ENCODE measurements at places on chromosomes 5 and 9.

DNA sequence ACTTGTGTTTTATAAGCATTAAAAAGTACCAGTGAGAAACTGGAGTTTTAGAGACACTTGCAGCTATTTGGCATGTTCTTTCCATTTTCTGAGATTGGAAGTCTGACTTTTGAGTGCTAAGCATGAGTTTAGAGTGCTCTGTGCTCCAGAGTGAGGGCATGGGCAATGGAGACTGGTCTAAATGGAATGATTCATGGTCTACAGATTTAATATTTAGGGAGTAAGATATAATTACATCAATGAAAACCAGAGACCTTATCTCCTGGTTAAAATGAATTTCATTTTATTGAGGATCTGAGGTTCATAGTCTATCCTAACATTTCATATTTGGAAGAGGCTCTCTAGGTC is 135.9 kb upstream of the RPS23 start:
- DNase-seq: no peak

DNA sequence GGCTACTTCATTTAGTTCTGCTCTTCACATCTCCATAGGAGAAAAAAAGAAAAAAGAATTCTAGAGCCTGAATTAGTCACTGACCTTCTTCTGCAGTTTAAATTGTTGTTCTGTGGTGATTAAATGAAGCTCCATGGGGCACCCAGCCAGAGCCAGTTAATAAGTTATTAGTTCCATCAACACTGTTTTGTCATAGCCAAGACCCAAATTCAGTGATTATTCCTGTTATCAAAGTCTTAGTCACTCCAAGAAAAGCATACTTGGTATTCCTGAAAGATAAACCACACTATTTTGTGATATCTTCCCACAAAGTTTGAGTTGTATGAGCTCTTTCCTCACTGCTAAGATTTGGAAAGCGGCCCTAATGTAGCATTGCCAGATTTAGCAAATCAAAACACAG is 134.8 kb upstream of the RGMB start:
- no peak for DNase-seq

- DNase-seq: no peak
Measured at GRCh38 chr5:96692441-96692840, 30.3 kb downstream of the CAST start.

DNA sequence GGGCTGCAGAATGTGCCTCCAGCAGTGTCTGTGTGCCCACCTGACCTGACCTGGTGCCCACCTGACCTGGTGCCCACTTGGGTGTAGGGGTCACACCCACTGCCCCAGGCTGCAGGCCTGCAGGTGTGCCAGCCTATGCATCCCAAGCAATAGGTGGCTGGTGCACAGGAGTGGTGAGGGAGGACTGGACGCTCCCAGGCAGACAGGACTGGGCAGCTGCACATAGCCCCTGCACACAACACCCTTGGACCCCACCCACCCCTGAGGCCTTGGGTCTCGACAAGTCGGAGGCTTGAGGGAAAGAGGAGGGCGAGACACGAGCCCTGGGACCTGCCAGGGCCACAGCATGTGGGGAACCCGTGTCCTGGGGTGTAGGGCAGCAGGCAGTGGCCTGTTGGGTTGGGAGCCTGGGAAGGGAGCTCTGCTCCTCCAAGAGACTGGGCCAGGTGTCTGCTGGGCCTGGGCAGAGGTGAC is 10.8 kb upstream of the NRARP start:
- no peak for DNase-seq

DNA sequence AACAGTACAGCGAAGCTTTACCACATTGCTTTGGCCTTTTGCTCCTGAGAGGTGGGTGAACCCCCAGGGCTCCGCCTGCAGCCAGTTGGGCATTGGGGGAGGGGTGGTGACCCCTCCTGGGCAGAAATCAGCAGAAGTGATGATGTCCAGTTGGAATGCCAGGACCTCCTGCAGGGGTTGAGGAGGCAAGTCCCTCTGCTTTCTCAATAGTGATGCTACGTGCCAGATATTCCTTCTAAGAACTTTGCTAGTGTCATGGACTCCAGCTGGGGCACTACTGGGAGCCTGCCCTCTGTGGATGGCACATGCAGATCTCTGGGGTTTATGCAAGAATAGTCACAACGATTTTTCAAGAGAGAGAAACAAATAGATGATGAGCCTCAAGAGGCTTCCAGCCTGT is 95.6 kb downstream of the NDFIP1 start:
- no peak for DNase-seq

DNA sequence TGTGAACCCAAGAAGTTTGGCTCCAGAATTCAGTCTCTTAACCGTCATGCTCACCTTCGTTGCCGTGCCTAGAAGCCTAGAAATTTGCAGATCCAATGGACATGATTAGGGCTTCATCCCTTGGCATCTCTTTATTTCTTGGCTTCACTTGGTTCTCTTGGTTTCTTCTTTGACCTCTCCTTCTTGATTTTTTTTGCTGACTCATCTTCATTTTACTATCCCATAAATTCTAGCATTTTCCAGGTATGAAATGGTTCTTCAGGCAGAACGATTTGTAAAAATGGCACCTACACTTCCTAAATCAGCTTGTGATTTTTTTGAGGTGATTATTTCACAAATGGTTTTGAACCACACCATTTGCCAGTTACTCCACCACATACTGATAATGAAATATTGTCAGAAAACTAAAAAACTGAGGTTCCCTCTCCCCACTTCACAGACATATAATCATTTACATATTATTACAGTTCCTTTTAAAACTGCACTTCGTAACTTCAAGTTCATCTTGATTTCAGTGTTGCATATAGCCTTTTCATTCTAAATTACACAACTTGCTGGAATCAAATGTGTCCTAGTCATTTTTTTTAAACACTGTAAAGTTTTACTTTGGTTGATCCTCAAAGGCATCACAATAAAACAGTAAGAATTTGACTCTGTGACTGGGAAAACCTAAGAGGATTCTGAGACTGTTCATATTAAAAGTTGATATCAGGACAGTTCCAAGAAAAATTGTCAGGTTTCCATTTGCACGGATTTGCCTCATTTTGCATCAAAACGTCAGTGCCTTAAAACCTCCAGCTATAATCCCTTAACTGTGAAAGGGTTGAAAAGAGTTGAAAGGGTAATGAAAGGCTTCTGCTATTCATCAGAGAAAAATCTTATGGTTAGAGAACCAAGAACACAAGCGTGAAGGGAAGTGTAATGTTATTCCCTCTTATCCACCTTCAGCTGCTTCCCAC is 8.9 kb upstream of the NREP start:
- no peak for DNase-seq

DNA sequence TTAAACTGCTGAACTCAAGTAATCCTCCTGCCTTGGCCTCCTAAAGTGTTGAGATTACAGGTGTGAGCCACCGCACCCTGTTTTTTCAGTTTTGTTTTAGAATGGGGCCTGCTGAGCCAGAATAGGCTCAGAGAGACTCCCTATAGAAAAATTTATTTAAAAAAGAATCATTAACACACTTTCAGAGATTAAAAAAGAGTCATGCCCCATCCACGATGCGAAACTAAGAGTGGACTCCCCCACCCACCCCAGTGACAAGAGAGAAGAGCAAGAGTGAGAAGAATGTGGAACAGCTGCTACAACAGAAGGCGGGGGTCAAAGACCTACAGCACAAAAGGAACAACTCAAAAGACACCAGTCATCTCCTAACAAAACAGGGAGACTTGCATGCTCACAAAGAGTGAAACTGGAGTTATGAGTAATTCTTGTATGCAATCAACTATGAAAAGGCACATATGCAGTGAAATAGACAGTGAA is 47.2 kb downstream of the GLDC start:
- no peak for DNase-seq

- no peak for DNase-seq
Measured at GRCh38 chr9:72313507-72313906, 51.5 kb downstream of the ZFAND5 start.

- DNase-seq: no peak
Measured at GRCh38 chr5:104247260-104247659, 684.7 kb upstream of the NUDT12 start.

- DNase-seq: no peak
Measured at GRCh38 chr9:94650949-94651348, 11.6 kb upstream of the FBP1 start.

DNA sequence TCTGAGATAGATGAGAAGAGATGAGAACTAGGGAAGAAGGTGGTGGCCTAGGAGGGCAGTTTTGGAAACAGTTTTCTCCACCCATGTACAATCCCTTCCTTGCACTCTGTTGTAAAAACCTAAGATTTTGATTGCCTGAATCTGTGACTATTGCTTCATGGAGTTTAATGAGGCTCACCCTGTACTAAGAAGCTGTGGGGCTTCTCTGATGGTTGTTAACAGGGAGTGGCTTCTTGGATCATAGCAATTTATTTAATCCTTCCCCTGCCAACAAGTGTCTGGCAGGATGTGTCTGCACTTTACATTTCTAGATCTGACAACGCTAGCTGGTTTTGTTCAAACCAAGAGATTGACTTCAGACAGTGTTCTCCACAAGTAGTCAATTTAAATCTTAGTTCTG is 74.7 kb upstream of the C5orf46 start:
- no peak for DNase-seq

DNA sequence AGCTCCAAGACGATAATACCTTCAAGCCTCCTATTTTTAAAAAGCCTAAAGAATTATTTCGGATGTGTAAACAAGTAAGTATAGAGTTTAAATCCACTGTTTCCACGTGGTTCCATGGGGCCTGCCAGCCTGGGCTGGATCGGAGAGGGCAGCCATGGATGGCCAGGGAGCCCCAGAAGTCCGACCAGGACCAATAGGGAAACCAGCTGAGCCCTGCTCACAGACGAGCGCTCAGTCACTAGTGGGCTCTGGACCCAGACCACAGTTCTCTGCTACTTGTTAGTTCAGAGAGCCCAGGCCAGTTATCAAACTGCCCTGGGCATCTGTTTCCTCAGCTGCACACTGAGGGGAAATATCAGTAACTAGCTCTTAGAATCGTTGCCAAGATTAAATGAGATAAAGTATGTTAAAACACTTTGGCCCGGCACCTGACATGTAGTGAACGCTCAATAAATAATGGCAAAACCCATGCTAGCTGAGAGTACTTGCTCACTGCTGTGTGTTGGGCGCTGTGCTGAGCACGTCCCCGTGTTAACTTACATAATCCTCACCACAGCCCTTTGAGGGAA is 124.8 kb downstream of the RGS3 start:
- DNase-seq: no peak

- DNase-seq: no peak
Measured at GRCh38 chr5:179431221-179431824, 86.1 kb upstream of the ADAMTS2 start.

- peak; percentile 15 for DNase-seq
Measured at GRCh38 chr9:77177894-77178794, 810 bp downstream of the VPS13A start.

DNA sequence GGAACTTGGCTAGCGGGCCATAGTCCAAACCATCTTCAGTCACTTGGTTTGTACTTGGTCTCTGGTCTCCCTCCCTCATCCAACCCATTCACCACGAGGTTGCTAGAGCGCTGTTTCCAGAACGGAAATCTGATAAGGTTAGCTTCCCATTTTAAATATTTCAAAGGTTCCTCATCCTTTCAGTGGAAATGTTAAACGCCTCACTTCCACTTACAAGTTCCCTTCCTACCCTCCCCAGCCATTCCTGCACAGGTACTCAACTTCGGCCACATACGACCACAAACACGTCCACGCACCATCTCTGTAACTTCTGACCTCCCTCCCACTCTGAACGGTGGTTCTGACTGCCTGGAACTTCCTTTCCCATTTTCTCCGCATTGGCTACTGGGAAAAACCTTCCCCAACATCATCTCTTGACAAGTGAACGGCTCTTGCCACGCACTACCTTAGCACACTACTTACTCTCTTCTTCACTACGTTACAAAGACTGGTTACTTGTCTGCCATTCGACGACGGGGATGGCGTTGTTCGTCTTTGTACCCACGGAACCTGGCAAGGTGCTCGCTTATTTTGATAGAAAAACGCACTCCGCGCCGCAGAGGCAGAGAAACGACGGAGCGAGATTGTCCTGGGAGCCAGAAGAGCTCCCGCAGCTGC is 629 bp downstream of the CCNH start:
- no peak for DNase-seq

DNA sequence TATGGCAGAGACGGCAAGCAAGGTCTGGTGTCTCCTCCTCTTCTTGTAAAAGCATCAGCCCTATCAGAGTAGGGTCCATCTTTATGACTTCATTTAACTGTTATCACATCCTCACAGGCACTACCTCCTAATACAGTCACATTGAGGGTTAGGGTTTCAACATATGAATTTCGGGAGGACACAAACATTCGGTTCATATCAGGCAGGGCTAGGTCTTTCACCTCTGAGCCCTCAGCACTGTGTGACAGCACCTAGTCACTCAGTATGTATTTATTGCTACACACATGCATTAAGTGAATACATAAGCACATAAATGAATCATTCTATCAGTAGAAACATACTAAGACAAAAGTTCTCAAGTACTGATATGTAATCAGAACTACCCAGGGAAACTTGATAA is 9.4 kb upstream of the BTF3 start:
- DNase-seq: no peak

DNA sequence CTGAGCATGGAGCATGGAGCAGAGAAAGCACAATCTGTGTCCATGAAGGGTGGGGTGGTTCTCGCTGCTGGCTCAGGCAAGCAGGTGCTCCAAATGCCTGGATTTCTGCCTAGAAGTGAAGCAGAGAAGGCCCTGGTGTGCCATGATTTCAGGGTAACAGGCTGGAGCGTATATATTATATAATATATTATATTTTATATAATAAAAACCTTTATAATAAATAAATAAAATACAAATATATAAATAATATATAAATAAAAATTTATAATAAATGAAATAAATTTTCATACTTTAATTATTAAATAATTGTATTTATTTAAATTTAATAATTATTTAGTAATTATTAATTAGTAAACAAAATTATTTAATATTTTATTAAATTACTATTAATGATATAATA is 707.4 kb upstream of the COX7C start:
- DNase-seq: no peak

DNA sequence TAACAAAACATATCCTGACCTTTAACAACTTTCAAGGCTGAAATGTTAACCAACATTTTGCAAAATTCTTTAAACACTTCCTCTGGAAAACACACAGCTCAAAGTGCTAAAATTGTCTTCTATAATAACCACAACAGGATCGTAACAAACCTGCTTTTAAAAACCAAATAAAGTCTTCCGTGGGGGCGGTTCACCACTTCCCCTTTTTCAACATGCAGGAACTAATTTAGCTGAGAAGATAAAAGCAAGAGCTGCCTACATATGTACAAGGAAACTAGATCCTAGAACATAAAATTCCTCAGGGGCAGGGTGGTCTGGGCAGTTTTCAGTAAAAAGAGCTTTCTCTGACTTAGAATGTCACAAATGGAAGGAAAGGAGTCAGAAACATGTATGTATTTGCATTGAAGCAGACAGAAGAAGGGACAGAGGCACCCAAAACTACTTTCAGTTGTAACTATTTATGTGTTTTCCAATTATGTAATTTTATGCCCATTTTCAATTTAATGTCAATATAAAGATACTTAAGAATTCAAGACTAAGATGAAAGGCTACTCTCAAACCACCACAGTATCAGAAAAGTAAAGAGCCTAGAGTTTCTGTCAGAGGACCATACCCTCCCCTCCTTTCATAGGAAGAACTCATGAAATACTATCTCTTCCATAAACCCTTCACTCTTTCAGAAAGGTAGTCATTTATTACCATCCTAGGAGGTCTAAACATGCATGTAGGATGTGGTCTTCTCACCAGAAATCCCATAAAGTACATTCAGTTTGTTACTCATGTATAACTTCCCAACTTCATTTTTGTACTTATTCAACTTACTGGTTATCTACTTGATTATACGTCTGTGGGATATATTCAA is 185.9 kb upstream of the RASA1 start:
- DNase-seq: no peak
